CD4-positive, alpha-beta memory T cell (primary cell): ENCODE measurements at places on chromosomes 4 and X. TPM values are rescaled to one million over a fixed set of nuclear protein-coding genes. Genes with fewer than 3 reads are reported as not detected.
A peak's percentile ranks its signal among the peaks of the same experiment; 100 is the strongest.

DNA sequence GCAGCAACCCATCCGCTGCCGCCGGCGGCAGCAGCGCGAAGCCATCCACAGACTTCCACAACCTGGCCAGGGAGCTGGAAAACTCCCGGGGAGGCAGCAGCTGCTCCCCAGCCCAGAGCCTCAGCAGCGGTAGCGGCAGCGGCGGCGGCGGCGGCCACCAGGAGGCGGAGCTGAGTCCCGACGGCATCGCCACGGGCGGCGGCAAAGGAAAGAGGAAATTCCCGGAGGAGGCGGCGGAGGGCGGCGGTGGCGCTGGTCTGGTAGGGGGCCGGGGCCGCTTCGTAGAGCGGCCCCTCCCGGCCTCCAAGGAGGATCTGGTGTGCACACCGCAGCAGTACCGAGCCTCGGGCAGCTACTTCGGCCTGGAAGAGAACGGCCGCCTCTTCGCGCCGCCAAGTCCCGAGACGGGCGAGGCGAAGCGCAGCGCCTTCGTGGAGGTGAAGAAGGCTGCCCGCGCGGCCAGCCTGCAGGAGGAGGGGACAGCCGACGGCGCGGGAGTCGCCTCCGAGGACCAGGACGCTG, 4.9 kb downstream of the PRDM8 start:
- peak; percentile 81 for DNase-seq

DNA sequence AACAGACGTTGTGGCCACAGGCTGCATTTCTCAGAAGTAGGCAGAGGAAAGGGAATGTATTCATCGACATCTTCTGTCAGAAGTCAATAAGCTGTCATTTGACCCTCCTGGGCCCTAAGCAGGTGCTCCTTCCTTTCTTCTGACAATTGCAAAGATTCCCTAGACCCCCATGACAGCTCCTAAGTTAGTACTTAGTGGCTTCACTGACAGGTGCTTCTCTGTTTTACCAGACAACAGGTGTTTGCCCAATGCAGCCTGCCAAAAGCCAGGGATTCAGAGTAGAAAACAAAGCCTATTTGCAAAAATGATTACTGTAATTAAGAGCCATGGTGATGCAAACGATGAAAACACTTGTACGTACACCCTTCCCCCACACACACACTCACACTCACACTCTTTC, 7.5 kb upstream of the FGF5 start:
- DNase-seq = no peak

- no peak for DNase-seq
Measured at GRCh38 chrX:11781734-11782370, 23.8 kb downstream of the MSL3 start.

- no peak for DNase-seq
Measured at GRCh38 chrX:34382416-34382815, 250.3 kb upstream of the FAM47A start.

DNA sequence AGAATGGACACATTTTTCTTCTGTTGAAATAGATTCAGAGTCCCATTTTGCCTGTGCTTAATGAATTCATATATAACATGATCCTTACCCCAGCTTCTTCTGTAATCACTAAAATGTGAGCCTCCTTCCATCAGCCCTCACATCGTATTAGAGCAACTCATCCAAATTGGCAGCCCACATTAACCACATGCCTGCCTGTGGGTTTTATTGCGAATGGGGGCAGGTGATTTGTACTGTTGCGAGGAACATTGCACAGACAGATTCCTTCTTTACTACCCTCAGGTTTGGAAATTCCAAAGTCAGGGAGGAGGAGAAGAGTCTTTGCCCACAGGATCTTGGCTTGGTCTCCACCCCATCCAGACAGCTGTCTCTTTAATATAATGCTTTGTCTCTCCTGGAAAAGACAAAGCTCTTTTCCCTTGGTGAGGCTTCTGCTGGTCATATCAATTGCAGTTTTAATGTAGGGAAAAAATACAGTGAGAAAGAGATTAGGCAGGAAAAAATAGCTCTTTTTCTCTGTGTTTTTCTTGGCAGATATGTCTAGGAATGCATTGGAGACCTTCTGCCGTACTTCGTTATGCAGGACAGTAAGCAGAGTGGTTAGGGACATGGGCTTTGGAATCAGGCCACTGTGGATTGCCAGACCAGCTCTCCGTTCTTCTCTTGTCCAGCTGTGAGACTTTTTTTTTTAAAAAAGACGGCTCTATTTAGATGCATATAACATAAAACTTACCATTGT, 371.2 kb downstream of the AFF2 start:
- no peak for DNase-seq

DNA sequence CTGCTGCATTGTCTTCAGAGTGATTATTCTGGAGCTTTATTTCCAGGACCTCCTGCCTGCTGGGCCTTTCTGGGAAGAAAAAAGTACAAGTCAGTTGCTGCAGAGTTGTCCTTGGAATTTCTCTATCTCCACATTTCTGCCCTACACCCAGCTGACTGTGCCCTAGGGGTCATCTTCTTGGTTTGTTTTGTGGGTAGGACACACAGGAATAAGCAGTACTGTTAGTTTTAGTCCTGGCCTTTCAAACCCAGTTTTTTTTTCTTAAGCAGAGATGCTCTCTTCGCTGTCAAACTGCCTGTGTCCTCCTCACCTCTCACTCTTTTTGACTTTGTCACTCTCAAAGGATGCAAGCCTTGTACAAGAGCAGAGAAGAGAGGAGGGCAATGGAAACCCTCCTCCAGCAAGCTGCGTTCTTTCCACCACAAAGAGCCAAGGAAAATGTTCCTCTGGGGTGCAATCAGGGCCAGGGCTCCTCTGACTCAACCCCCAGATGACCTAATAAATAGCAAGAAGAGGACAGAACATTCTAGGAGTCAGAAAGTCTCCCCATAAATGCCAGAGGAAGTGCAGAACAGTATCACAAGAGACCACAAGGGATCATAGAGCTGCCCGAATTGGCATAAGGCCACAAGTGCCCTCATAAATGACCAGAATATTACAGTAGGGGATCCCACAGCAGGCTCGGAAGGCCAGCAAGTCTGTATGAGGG, 186.2 kb downstream of the RCHY1 start:
- DNase-seq = no peak

GRCh38 chr4:11152684-11153083, 276.0 kb downstream of the HS3ST1 start:
- DNase-seq = no peak

PUDP gene
- polyA plus RNA-seq = 20.9 TPM

JADE3 gene
- polyA plus RNA-seq = 0.25 TPM

SSX4 gene
- not detected for polyA plus RNA-seq

AASDH gene
- 20.0 TPM for polyA plus RNA-seq

DNA sequence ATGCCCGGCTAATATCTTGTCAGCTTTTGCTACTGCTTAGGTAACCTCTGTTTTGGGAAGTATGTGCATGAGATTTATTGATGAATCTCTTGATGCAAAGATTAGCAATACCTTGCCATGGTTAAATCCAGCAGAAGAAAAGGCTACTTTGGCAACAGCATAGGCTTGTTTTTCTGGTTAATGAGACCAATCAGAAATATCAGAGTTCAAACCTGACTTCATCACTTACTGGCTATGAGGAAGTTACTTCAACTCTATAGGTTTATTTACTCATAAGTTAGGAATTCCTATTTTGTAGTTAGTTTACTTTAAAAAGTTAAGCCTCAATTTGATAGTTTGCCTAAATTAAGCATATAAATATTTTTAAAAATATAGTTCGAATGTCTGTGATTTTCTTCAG, 93.1 kb downstream of the PDLIM5 start:
- DNase-seq = no peak

SSX2B gene
- polyA plus RNA-seq = not detected

ADH1C gene
- not detected for polyA plus RNA-seq

CCNB3 gene
- not detected for polyA plus RNA-seq

DNA sequence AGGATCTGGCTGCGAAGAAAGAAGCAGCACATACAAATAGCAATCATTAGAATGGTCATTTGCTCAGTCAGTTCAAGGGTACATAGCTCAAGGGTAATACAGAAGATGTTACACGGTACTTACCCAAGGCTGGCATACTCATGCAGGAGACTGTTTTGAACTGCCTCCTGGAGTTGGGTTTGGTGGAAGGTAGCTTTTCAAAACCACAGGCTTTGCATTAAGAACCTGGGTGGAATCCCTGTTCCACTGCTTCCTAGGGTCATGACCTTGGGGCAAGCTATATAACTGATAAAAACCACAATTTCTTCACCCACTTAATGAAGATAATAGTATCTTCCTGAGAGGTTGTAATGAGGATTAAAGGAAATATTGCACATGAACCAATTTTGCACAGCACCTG, 36.5 kb downstream of the TBC1D9 start:
- DNase-seq = no peak

GRCh38 chr4:17492058-17492741, 19.7 kb downstream of the QDPR start:
- no peak for DNase-seq

GRCh38 chr4:112664611-112665010, 27.7 kb downstream of the LARP7 start:
- DNase-seq = no peak

TLL1 gene
- not detected for polyA plus RNA-seq

ALAS2 gene
- not detected for polyA plus RNA-seq

DNA sequence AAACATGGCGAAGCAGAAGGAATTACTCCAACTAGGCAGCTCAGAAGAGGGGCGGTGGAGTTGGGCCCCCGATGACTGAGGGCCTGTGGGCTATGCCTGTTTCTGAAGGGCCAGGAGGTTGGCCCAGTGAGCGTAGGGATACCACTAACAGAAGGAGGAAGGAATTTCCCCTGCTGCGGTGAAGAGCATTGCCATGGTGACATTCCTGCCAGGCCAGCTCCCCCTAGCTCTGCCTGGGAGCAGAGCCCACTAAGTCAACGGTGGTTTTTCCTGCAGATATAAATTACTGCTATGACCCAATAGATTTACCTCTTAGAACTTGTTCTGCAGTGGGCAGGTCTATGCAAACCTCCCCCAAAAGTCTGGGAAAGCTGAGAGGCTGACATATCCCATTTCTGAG, 28.9 kb upstream of the HMX1 start:
- no peak for DNase-seq

- no peak for DNase-seq
Measured at GRCh38 chr4:164890691-164891090, 13.7 kb downstream of the APELA start.

- DNase-seq = no peak
Measured at GRCh38 chrX:74788545-74789086, 136.6 kb downstream of the NEXMIF start.

DNA sequence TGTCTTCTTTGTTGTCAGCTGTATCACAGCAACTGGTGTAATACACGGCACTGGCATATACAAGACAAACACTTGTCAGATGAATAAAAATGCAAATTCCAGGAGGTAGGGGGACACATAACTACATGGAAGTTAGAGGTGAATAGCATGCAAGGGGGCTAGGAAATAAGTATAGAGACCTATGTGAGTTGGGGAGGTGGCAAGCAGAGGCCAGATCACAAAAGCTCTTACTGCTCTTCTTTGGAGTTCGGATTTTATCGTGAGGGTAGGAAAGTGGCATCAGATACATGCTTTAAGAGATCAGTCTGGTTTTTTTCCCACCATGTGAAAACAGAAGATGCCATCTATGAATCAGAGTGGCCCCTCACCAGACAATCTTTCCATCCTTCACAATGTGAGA, 2.8 kb upstream of the SRP72 start:
- DNase-seq = no peak

BST1 gene
- not detected for polyA plus RNA-seq
